Stimulated activated CD4-positive, alpha-beta T cell treated with anti-CD3 and anti-CD28 coated beads, TNF-alpha, amount 100 ng/mL, for 4 hours (primary cell): ENCODE measurements at places on chromosomes 12 and 14.

GRCh38 chr14:79702197-79702596, 509.1 kb downstream of the DIO2 start:
- DNase-seq, result no peak

DNA sequence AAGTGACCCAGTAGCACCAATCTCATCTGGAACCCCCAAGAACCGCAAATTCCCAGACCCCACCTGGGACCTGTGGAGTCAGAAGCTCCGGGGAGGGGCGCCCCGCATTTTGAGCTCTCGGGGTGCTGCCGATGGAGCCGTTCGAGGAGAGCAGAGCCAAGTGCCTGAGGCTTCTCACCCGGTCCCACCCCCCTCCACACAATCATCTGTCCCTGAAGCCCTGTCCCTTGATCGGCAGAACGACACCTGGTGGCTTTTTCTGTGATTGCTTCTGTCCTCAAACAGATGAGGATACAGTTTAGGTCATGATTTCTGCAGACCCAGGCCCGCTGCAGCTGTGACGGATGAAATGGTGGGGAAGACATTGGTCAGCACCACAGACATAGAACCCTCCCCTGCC, 74.7 kb downstream of the NOC4L start:
- peak; percentile 33 for DNase-seq

DNA sequence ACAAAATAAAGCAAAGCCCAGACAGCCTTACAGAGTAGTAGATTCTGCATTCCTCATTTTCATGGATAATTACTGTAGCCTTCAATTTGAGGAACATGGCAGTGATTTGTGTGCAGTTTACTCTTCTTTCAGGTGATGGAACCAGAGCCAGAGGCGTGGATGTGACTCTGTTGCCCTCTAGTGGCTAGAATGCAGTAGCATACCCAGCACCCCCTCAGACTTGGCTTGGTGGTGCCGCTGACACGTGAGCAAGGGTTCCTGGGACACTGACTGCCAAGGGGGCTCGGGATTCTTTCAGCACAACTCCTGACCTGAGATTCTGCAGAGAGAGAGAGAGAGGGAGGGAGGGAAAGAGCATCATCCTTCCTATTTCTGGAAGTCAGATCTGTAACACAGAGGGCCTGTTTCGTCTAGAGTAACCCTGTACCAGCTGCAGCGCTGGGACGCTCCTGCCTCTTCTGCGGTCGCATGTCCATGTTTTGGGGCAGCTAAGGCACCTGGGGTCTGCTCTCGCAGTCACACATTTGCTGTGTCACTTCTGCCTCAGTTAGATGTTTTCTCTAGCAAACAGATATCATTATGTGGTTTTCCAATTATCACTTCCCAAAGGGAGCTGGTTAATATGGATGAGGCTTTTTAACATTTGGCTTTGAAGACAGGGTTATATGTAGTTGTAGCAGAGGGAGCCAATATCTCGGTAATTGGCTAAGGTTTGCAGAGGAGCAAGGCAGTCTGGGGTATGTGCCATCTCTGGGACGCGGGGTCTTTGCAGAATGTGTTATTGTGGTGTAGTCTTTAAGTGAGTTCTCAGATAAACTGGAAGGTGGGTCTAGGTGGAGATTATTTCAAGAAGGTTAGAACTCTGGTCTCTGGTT, 428.1 kb downstream of the NRXN3 start:
- DNase-seq, result no peak

- DNase-seq, result no peak
Observed at GRCh38 chr14:34453226-34453625, 8.8 kb downstream of the SPTSSA start.

DNA sequence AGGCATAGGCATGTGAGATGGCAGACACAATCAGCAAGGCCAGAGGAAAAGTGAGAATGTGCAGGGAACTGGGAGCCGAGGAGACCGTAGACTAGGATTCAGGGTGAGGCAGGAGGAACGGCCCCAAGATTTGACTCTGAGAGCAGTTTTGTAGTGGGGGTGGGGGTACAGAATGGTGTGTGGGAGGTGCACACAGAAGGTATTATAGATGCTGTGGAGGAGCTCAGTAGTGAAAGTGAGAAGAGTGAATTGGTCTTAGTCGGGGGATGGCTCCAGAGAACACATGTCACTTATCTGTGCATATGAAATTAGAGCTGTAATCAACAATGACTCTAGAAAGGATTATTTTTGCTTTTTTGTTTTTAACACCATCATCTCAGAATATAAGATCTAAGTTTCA, 11.9 kb downstream of the ZNF664 start:
- no peak for DNase-seq

GRCh38 chr12:109775172-109775881, 57.9 kb downstream of the TRPV4 start:
- DNase-seq, result peak; percentile 59

DNA sequence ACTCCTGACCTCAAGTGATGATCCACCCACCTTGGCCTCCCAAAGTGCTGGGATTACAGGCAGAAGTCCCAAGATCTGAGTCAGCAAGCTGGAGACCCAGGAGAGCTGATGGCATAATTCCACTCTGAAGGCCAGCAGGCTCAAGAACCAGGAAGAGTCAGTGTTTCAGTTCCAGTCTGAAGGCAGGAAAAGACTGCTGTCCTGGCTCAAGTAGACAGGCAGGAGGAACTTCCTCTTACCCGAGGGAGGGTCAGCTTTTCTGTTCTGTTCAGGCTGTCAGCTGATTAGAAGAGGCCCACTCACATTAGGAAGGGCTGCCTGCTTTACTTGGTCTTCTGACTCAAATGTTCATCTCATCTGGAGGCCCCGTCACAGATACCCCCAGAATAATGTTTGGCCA, 206.0 kb upstream of the MYL2 start:
- no peak for DNase-seq

- DNase-seq, result no peak
Observed at GRCh38 chr12:40055228-40055579, 50.7 kb downstream of the SLC2A13 start.

DNA sequence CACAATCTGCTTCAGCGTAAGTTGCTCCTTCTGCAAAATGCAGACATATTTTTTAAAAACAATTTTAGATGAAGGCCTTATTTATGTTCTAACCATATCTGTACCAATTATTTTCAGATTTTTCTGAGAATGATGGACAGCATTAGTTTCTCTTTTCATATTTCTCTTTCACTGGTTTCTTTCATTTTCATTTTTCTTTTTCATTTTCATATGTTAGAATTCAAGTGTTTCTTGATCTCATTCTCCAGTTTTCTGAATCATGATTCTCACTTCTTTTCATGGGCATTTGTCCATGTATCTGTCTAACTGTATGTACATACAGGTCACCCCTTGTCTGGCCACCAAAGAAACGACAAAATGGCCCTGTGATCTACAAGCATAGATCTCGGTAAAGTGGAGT, 346.6 kb downstream of the NAV3 start:
- no peak for DNase-seq

- no peak for DNase-seq
Observed at GRCh38 chr12:122089077-122089476, 10.5 kb downstream of the MLXIP start.

- no peak for DNase-seq
Observed at GRCh38 chr14:101233021-101233366, 328.3 kb upstream of the DIO3 start.

DNA sequence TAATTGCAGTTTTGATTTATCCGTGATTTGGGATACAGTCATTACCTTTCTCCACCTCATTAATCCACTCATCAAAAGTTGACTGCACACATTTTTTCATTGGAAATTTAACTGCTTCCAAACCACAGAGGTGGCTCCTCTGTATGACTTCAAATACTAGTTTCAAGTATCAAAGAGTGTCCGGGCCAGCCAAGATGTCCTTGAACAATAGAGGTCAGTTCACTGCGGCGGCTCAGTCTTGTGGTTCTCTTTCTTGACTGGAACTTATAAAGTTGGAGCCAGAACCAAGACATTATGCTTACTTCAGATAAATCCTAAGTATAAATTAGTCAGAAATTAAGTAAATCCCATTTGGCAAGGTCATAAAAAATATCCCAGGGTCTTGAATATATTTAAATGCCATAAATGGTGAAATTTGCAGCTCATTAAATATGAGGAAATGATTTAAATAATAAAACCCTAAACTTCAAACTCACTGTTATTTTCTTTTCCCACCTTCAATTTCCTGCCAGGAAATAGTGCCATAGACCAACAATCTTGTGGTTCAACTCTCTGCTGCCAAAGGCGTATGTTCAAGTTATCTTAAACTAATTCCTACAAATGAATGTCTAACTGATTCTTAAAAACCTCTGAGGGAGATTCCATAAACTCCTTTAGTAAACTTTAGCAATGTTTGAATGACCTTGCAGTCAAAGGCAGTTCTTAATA, 360.8 kb downstream of the AEBP2 start:
- DNase-seq, result no peak

DNA sequence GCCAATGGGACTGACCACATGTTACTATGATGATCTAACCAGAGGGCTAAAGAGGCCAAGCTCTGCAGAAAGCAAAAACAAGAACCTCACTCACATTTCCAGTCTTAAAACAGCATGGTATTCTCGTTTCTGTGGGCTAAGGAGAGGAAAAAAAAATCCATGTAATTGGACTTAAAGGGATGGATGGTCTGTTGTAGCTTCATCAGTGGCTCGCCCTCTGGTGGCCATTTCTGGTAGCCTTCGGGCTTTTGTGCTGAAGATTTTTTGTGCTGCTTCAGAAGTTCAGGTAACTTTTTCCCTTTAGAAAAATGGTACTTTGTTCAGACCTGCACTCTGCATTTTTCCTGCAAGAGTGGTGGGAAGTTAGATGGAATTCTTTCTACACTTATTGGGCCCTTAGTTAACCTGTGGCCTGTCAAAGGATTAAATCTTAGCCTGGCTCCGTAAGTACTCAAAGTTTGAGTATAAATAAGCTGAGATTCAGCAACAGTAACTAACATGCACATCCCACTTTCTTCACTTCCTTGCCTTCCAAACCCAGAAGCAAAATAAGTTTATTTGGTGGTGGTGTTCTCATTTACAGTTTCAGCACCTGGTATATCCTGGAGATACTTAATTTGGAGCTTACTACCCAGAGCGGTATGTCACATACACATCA, 22.3 kb downstream of the DCAF4 start:
- peak; percentile 48 for DNase-seq

DNA sequence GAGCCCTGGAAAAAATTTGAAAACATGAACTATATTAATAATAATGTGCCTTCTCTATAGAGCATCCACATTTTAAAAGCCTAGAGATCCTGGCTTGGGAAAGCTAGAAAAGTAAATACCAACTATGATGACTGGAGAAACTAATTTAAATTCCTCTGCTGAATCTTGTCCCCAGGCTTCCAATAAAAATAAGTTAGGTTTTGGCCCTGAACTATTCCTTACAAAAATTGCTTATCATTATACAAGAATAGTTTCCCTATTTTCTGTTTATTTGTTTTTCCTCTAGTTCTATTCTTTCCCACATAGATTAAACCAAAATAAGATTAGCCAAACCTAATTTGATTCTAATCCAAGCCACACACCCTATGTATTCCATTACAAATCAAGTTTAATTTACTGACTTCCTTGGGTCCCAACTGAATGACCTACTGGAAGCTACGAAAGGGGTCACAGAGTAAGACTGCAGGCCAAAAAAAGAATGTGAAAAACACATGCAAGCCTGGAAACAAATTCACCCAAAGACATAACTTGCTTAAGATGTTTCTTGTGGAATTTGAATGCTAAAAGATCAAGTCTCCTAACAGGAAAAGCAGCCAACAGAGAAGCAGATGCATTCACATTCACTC, 133.0 kb downstream of the PAWR start:
- no peak for DNase-seq
